ENCODE measurements at places on chromosomes 13 and 19.

DNA sequence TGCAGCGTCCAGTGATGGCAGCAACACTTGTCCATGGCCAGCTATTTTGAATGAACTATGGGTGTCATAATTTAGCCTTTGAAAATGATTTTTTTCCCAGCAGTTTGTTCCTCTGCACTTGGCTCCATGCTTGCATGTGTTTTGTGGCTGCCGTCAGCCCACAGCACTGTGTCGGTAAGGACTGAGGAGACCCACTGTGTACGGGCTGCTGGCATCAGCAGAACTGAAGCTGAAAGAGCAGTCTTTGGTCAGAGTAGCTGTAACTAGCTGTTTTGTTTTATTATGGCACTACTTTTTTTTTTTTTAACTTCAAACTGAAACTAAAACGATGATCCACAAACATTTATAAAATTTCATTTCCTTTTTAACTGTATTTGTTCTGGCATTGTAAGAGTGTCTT is 50.3 kb upstream of the TEX29 start:
- DNase-seq: no peak

- peak; percentile 33 for DNase-seq
Observed at GRCh38 chr13:46341112-46341711, 45.8 kb downstream of the RUBCNL start.

GRCh38 chr19:17311455-17312188 is 2.3 kb downstream of the DDA1 start:
- DNase-seq: no peak

DNA sequence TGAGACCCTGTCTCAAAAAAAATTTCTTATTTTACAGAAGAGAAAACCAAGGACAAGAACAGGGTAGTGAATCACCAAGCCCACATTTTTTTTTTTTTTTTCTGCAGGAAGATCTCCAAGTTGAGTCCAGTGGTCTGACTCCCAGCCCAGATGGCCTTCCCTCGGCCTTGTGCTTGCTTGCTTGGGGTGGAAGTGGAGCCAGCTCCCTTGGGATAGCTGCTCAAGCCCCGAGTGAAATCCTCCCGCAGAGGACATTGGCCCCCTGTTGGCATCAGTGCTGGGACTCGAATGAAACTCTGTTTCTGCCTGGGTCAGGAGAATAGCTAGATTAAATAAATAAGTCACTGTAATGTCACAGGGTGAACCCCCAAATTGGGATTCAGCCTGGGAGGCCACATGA is 9.4 kb upstream of the NUP62 start:
- DNase-seq: no peak

- no peak for DNase-seq
Observed at GRCh38 chr13:44578067-44578400, 1.9 kb upstream of the TSC22D1 start.

GRCh38 chr13:100125946-100126345 is 37.1 kb downstream of the PCCA start:
- no peak for DNase-seq

DNA sequence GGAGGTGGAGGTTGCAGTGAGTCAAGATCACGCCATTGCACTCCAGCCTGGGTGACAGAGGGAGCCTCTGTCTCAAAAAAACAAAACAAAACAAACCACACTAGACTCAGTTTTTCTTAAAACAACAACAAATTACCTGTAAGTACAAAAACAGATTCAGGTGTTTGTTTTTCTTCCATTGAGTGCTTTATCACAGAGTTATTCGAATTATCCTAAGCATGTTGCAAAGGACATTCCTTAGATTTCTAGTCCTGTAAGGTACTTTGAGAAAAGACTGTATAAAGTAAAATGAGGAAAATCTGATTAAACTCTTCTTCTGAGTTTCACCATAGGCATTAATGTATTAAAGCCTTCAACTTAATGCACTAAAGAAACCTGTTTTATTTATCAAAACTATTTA is 2.2 kb upstream of the EEF1AKMT1 start:
- DNase-seq: no peak

DNA sequence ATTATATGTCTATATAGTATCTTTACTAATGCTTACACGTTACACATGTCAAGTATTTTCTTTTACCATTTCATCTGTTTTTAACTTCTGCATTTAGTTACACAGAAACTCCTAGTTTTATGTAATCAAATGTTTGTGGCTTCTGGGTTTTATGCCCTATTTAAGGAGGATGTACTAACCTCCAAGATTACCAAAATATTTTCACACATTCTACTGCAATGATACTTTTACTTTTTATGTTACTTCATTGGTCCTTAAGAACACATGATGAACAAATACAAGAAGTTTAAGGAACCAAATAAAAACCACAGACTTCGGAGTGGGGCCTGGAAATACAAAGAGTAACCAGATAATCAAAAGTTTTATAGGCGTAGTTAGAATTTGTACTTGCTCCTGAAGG is 37.2 kb downstream of the ZC3H13 start:
- DNase-seq: no peak

- DNase-seq: no peak
Observed at GRCh38 chr19:10521461-10522171, 4.4 kb upstream of the S1PR5 start.

GRCh38 chr13:36973621-36974295 is 25.4 kb downstream of the ALG5 start:
- no peak for DNase-seq

- DNase-seq: no peak
Observed at GRCh38 chr19:19463348-19464117, 51.8 kb downstream of the TSSK6 start.

DNA sequence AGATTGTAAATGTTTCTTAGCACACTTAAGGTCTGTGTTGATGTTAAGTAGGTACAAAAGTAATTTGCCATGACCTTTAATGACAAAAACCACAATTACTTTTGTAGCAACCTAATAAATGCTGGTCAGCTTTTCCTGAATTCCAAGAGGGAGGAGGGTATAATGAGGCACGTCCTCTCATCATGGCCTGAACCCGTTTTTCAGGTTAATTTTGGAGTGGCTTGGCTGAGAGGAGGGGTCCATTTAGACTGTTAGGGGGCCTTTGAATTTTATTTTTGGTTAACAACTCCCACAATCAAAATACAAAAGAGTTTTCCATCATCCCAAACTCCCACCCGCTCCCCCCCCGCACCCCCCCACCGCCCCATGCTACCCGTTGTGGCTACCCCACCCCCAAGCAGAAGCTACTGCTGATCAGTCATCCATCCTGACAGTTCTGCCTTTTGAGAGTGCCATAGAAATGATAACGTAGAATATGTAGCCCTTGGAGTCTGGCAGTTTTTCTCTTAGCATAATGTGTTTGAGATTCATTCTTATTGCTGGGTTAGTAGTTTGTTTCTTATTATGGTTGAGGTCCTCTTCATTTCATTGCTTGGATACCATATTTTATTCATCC is 14.4 kb upstream of the PLEKHF1 start:
- no peak for DNase-seq
